ENCODE measurements at places on chromosomes 12 and 14.
A peak's percentile ranks its signal among the peaks of the same experiment; 100 is the strongest.

GRCh38 chr12:113940357-113941207 lies 25.5 kb downstream of the RBM19 start:
- no peak for DNase-seq

DNA sequence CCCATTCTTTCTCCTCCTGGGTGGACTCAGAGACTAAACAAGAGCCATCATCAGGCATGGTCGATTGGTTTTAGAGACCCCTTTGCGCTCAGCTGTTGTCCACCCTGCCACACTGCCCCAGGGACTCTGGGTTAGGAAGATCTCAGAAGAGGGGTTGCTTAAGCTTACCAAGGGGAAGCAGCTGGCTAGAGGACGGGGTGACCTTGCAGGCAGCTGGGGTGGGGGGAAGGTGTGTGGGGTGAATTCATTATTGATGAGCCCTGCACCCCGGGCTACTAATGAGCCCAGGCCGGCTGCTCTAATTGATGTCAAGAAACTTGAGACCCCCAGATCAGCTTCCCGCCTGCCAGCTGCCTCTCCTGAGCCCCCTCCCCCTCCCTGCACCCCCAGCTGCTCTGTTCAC lies 8.7 kb upstream of the ZNF385A start:
- DNase-seq, result no peak

DNA sequence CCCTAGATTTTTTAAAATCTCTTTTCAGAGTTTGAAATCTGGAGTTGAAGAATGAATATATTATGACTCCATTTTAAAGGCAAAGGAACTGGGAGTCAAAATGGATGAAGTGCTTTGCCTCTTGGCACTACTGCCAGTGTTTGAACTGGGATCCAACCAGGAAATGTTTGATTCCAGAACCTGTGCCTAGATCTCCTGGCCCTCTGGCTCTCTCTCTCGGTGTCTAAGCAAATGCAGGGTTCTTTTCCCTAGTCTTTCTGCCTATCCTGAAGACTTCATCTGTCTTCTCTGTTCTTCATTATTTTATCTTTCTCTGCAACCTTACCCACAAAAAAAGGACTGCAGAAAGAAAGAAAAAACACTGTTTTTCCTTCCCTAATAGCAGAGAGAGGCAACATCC lies 17.0 kb downstream of the BTG1 start:
- DNase-seq, result no peak

- no peak for DNase-seq
Observed at GRCh38 chr12:109681986-109682707, 31.5 kb upstream of the FAM222A start.

DNA sequence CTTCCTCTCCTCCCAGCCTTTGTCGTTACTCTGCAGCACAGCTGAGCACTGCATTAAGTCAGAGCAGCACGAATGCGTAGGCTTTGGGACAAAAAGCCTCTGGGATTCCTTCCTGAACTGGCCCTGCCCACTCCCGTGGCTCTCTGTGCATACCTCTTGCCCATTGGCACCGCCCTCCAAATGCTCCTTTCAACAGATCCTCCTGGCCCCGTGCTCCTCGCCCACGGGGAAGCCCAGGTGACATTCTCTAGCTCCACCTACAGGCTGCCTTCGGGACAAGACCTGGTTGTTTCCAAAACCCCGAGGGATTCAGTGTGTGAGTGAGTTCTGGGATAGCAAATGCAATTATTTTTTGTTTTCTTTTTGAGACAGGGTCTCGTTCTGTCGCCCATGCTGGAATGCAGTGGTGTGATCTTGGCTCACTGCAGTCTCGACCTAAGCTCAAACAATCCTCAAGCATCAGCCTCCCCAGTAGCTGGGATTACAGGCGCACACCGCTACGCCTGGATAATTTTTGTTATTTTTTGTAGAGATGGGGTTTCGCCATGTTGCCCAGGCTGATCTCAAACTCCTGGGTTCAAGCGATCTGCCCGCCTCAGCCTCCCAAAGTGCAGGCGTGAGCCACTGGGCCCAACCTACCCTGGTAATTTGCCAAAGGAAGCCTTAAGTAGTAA lies 17.9 kb upstream of the TDRD9 start:
- peak; percentile 63 for DNase-seq

- no peak for DNase-seq
Observed at GRCh38 chr12:68231229-68231628, 5.6 kb upstream of the IL26 start.

DNA sequence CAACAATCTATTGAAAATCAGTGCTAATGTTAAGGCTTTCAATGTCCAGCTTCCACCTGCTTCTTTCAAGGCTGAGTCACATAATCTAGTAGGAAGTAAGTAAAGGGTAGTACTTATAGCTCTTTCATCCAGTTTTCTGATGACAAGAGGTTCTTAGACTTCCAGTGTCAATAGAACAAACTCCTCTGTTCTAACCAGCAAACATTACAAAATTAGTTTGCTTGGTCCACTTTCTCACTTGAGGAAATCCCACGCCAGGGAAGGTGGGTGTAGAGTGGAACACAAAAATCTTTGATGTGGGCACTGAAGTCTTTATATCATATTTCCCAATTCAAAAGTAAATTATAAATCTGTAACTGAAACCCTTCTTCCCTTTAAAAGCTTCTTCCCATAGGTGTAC lies 2.6 kb downstream of the NPC2 start:
- DNase-seq, result no peak

DNA sequence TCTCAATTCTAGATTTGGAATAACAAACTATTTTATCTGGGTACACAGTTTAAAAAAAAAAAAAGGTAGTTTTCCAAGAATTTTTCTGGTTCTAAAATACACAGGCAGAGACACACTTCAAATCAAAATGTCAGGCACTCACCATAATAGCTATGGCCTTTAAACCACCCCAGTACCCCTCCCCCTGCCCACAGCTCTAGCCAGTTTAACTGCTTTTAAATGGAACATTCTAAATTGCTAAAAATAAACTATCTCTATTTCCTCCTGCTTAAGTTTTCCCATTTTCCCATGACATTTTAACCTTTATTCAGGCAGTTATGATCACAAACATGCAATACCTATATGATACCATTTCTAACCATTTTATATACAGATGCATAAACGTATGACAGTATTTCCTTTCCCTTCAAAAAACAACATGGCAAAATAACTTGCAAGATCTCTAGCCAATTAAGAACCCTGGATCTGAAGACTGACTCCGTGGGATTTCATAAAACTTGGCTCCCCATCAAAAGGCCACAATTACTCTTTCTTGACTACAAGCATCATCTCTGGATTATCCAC lies 46.3 kb downstream of the PPP2R5E start:
- DNase-seq, result no peak

GRCh38 chr14:83850092-83850491 lies 1679.9 kb upstream of the FLRT2 start:
- no peak for DNase-seq

- DNase-seq, result no peak
Observed at GRCh38 chr14:56357428-56357827, 222.2 kb upstream of the TMEM260 start.

DNA sequence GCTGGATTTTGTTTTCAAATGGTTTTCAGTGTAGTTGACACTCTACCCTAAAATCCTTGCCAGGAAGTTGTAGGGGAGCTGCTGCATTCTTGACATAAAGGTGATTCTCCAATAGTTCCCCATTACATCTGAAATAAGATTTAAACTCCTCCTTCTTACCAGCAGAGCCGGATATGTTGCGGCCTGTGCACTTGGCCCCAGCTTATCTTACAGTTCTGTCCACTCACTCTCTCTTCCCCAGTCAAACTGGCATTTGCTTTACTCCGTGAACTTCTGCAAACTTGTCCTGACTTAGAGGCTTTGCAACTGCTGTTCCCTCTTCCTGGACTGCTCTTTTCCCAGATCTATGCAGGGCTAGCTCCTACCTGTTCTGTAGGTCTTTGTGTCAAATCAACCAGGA lies 929.5 kb downstream of the VRK1 start:
- no peak for DNase-seq

DNA sequence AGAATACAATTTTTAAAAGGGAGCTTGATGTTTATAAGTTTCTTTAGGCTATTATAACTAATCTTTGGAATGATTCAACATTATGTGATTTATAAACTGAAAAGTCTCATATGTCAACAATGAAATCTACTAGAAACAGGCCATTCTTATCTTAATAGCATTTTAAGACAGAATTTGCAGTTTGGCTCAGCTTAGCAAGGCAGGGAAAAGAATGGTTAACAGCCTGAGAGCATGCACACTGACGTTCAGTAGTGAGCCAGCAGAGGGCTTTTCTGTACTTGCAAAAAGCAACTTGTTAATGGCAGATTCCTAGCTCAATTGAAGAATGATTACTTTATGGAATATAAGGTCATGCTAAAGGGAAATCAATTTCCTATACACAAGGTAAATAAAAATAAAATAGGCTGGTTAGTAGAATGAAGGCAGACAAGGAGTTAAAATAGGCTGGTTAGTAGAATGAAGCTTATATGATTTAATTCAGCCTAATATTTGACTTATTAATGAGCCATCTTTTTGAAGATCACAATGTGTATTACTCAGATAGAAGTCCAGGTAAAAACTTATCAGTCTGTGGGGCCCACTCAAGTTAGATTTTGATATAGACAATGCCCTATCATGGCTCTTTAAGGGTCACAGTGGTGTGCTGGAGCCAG lies 95.9 kb downstream of the OTOGL start:
- no peak for DNase-seq
